Stimulated activated CD4-positive, alpha-beta T cell treated with anti-CD3 and anti-CD28 coated beads, TNF-alpha, amount 100 ng/mL, for 4 hours (primary cell): ENCODE measurements at places on chromosomes 2 and 18.

GRCh38 chr2:105502625-105503334, 103.9 kb upstream of the FHL2 start:
- no peak for DNase-seq

DNA sequence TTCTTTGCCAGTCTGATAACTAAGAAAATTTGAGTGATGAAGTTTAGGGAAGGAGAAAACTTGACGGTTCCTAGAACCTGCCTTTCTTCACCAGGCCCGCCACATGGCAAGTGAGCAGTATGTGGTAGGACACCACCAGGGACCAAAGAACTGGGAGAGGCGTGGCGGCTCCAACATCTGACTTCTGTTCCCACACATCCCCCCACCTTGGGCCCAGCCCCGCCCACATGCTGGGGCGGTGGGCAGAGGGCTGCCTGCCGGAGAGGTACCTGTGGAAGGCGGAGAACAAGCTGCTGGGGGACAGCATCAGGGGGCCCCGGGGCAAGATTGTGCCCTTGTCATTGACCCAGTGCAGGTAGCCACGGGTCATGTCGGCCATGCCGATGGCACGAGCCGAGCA, 75.0 kb downstream of the EMILIN2 start:
- no peak for DNase-seq

- no peak for DNase-seq
Observed at GRCh38 chr18:80148326-80149199, 39.5 kb downstream of the ADNP2 start.

DNA sequence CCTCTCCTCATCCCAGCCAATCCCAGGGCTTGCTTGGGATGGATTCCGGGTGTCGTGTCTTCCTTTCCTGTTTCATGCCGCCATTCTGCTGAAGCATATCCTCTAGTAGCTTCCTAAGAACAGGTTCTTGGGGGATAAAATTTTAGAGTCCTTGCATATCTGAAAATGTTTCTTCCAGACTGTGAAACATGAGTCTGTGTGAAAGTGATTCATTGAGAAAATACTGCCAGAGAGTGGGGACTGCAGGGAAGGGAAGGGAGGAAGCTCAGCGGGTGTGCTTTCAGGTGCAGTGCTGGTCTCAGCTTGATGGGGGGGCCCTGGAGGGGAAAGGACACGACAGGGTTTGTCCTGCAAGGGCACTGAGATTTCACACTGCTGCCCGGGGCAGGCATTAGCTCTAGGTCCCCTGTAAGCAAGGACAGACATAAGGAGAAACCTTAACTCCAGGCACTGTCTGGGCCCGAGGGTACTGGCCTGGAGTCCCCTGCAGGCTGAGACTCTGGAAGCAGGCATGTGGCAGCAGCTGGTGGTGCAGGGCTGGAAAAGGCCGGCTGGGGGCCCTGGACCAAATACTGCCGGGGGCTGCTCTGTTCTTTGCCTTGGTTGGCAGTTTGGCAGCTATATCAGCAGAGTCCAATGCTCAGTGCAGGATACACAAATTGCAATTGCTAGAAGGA, 97.6 kb upstream of the HS6ST1 start:
- DNase-seq, result no peak

DNA sequence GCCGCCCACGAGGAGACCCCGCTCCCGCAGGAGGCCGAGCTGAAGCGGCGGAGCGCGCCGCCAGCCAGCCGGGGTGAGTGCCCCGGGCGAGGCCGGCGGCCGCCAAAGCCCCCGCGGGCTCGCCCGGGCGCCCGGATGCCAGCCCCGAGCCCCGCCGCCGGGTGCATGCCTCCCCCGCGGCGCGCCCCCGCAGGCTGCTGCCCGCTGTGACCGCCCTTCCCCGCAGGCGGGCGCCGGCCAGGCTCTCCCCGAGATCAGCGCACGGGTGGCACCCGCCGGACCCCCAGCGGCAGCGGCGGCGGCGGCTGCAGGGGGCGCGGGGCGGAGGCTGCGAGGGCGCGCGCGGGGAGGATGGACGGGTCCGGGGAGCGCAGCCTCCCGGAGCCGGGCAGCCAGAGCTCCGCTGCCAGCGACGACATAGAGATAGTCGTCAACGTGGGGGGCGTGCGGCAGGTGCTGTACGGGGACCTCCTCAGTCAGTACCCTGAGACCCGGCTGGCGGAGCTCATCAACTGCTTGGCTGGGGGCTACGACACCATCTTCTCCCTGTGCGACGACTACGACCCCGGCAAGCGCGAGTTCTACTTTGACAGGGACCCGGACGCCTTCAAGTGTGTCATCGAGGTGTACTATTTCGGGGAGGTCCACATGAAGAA, 470 bp downstream of the KCNF1 start:
- no peak for DNase-seq

GRCh38 chr2:155021618-155022017, 323.1 kb downstream of the KCNJ3 start:
- DNase-seq, result no peak

DNA sequence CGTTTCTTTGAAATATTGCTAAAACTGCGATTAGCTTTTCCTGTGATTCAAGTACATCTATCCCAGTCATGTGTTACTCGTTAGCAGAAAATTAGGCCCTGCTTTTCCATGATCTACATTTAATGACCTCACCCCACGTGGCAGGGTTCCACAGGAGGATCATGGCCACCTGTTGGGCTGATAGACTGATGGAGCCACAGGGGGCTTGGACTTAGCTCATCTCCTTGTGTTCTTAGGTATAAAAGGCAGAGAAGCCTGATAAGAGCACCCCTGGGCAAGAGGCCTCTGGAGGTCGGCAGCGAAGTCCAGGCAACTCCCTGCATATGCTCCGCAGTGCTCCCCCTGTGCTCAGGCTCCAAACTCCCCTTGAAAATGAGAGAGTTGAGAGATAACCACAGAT, 12.9 kb downstream of the FZD7 start:
- no peak for DNase-seq

DNA sequence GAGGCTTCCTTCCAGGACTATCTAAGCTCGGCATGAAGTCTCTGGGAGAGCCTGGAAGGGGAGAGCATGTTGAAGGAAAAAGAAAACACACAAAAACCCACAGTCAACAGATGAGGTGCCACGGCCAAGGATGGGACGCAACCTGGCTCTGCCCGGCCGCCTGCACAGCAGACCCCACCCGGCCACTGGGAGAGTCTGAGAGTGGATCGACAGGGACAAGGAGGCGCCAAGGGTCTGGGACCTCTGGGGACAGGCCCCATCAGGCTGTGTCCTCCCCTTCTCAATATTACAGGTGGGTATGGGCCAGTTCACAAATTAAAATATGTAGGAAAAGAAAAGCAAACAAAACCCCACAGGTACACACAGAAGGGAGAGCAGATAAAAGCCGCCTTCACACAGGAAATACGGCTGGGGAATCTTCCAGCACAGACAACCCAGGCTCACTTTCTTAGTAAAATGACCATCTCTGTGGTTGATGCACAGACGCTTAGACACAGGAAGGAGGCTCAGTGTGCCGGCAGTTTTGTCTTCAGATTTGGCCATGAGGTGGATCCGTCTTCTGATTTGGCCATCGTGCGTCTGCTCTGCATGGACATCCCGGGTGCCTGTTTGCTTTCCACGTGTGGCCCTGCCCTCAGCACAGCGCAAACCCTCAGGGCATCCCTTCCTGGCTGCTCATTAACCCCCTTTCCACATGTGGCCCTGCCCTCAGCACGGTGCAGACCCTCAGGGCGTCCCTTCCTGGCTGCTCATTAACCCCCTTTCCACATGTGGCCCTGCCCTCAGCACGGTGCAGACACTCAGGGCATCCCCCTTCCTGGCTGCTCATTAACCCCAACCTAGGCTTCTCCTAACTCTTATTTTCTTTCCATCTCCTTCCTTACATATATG, 138.4 kb downstream of the EIPR1 start:
- DNase-seq, result no peak

DNA sequence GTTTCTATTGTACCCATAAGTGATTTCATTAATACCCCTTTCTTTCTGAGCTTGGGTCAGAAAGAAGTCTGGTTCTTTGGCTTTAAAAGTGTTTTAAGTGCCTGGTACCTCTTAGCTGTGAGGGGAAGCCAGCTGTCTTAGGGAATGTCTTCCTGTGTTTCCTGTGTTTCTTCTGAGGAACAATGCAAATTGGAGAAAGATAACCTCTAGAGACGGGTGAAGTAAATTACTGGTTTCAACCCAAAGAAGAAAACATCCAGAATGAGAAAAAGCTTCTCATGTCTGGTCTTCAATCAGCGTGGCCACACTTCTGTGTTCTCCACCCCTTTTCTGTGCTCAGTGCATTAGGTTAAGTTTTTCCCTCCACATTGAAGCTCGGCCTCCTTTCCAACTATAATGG, 10.2 kb upstream of the CHN1 start:
- DNase-seq, result no peak

DNA sequence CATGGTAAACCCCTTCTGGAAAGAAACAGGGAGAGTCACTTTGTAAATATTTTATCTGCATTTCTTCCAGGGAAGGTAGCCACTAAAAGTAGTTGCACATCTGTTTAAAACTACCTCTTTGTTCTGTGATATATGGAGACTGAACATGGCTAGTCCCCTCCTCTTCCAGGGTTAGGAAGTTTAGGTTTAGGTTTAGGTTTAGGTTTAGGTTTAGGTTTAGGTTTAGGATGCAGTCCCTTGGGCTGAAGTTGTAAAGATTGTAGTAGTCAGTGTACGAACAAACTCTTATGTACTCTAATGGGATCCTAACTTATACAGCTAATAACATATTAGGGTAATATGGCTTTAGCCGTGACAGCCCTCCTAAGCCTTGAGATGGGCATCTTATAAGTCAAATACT, 880.2 kb upstream of the TMEFF2 start:
- no peak for DNase-seq

GRCh38 chr2:27765621-27766286, 5.8 kb upstream of the MRPL33 start:
- peak; percentile 32 for DNase-seq

GRCh38 chr18:36281936-36282335, 15.6 kb upstream of the FHOD3 start:
- no peak for DNase-seq

DNA sequence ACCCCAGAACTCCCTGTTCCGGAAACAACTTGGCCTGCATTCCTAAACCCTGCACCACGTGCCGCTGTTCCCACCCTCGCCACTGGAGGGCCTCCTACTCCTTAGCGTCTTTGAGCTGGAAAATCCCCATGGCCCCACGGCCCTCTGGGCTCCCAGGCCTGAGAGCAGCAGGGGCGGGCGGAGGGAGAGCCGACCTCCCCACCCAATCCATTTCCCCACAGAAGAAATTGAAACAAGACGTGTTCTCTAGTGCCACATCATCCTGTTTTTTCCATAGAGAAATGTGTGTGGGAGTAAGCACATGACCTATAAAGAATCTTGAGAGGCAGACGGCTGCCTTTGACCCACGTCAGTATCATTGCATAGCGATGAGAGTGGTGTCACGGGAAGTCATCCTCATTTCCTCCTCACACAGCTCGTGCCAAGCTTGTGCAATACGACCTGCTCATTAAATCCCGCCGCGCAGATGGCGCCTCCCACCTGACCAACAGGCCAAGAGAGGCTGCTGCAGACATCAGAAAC, 79.2 kb downstream of the LAMA1 start:
- no peak for DNase-seq

DNA sequence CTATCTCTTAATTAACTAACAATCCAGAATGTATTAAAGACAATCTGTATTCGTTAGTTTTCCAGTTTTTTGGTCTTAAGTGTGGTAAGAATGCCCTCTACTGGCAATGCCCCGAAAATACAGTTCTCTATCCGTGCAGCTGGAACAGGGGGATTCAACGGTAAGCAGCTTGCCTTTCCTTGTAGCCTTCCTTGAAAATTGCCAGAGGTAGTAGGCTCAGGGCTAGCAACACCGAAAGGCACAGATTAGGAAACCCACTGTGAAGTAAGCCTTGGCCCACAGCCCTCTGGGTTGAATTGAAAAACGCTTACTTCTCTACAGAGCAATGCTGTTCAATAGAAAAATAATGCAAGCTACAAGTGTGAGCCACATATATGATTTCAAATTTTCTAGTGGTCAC, 17.1 kb upstream of the VPS4B start:
- peak; percentile 21 for DNase-seq
